ENCODE measurements at places on chromosomes 7 and 10.

- no peak for DNase-seq
Measured at GRCh38 chr7:68107261-68107660, 1110.6 kb downstream of the TYW1 start.

DNA sequence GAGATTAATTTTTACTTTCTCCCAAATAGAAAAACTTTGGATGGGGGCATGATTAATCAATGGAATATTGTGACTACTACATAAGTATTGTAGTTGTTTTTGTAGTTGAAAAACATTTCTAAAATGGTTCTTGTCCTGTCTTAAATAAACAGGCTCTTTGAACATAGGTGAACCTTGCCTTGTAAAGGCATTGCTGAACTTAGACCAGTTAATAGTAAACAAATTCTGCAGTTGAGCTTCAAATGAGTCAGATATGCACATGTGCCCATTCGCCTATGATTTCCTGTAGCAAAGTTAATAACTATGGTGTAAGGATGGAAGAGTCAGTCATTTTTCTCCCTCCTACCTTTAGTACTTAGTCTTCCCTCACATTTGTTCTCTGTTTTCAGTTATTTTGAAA, 22.6 kb downstream of the CUTC start:
- no peak for DNase-seq

GRCh38 chr10:21473135-21473534, 52.3 kb downstream of the SKIDA1 start:
- no peak for DNase-seq

GRCh38 chr7:132464740-132465139, 111.5 kb downstream of the PLXNA4 start:
- peak; percentile 38 for DNase-seq

DNA sequence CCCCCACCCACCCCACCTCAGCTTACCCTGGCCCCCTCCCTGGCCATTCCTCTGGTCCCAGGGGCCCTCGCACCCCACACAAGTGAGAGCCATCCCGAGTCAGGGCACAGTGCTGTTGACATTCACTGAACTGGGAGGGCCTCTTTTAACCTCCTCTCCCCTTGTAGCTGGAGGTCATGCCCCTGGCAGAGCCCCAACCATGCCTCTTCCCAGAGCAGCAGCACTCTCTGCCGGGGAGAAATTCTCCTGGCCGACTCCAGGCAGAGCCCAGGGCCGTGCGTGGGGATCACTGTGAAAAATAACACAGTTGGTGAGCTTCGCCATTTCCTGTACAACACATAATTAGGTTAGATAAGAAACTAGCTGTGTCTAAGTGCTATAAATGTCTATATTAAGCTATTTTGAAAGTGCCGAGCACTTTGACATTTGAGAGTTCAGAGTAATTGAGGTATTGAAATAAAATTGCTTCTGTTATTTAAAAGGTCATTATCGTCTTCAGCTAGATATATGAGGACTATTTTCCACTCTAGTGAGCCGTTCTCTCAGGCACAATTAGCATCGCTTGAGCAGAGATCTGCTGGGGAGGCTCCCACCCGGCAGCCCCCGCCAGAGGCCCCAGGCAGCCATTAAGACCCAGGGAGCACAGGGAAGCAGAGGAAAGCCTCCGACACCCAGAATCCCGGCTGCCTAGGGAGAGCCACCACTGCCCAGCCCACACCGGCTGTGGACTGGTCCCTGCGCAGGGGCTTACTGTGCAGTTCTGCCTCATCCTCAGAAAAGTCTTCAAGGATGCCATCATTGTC, 62.4 kb upstream of the LRRC18 start:
- no peak for DNase-seq

DNA sequence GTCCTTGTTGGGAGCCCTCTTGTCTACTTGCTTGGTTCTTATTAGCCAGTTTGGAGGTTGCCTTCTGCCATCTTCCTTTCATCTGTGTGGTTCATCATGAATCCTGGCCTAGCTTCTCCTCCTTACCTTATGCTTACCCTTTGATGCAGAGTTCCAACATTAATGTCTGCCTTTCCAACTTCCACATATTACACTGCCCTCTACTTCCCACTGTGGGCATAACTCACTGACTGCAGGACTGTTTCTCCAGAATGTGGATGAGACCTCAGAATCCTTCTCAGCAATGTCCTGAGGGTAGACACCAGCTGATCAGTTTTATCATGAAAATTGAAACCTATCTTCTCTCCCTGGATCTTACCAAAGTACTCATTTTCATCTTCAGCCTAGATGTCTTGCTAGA, 491.0 kb downstream of the LRMDA start:
- no peak for DNase-seq

DNA sequence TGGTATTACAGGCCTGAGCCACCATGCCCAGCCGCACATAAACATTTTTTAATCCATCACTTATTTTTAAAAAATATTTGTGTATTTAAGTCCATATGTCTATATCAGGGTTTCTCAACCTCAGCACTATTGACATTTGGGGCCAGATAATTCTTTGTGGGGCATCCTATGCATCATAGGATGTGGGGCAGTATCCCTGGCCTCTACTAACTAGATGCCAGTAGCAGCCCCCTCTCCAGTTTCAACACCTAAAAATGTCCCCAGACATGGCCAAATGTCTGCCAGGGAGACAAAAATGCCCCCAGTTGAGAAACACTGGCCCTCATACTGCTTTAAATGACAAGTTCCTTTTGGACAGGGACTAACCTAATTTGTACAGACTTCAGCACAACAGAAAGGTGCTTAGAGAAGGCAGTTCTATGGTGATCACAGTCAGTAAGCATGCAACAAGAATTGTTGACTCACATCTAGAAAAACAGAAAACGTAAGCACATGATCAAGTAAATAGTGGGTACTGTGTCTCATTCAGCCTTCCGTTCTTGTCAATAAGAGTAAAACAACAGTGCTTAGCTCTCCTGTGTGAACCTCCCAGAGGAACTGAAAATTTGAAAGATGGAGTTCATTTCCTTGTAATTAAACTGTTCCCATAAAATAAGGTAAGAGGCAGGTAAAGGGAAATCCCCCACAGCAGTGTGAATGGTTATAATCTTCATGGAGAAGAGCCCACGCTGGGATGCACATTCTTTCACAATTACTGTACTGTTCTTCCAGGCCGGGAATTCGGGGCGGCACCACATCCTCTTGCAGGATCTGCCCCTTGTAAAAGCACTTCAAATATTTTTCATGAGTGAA, 17.3 kb upstream of the ADRB1 start:
- DNase-seq, result peak; percentile 89

GRCh38 chr10:13401142-13401541, 53.0 kb upstream of the SEPHS1 start:
- no peak for DNase-seq

- DNase-seq, result no peak
Measured at GRCh38 chr7:127933146-127933545, 98.1 kb downstream of the LRRC4 start.

GRCh38 chr7:37833107-37833817, 15.1 kb upstream of the NME8 start:
- peak; percentile 25 for DNase-seq

- DNase-seq, result no peak
Measured at GRCh38 chr10:92187101-92187500, 103.8 kb downstream of the CPEB3 start.

GRCh38 chr10:82397854-82398253, 522.9 kb downstream of the NRG3 start:
- DNase-seq, result no peak

DNA sequence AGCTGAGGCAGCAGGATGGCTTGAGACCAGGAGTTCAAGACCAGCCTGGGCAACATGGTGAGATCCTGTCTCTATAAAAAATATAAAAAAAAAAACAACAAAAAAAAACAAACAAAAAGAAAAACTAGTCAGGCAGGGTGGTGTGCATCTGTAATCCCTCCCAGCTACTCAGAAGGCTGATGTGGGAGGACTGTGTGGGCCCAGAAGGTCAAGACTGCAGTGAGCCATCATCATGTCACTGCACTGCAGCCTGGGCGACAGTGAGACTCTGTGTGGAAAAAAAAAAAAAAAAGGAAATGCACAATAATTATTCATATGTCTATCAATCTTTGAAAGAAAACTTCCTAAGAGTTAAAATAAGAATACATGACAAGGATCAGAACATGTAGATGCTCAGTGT, 178.3 kb downstream of the SEM1 start:
- DNase-seq, result no peak

- no peak for DNase-seq
Measured at GRCh38 chr10:127085957-127086356, 110.4 kb downstream of the INSYN2A start.

GRCh38 chr7:101066833-101067177, 18.5 kb upstream of the TRIM56 start:
- no peak for DNase-seq

DNA sequence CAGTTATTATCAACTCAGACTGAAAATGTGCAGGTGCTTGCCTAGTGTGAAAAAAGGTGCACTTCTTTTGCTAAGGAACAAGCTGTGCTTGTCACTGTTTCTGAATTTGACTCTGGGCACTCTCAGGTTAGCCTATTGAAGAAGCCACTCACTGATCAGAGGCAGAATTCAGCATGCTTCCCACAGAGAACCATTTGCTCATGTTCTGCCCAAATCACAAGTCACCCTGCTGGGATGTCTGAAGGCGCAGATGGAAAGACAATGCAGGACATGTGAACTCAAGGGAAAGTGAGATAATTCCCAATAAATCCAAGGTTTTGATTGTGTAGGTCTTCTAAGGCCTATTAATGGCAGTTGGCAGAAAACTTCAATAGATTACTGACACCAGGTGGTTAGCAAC, 47.8 kb upstream of the CSTF2T start:
- DNase-seq, result no peak

DNA sequence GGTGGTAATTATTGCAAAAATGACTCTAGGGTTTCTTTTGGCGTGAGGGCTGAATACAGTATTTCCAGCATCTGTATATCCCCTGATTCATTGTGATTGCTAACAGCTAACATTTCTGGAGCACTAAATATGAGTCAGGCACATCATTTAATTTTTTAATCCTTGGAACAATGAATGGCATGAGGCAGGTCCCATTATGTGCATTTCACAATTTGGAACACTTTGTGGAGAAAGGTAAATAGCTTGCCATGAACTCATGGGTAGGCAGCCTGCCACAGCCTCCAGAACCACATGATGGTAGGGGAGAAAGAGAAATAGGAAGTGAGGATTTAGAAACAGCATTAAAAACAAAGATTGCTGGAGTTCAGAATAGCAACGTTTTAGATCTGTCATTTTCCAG, 1.7 kb downstream of the NPTX2 start:
- DNase-seq, result no peak

- DNase-seq, result no peak
Measured at GRCh38 chr7:128913870-128914565, 3.5 kb upstream of the KCP start.

- DNase-seq, result peak; percentile 70
Measured at GRCh38 chr10:110746254-110746826, 102.2 kb downstream of the RBM20 start.

GRCh38 chr7:150435390-150436073, 14.9 kb upstream of the GIMAP8 start:
- no peak for DNase-seq

GRCh38 chr10:72174297-72174662, 41.5 kb upstream of the ANAPC16 start:
- no peak for DNase-seq

DNA sequence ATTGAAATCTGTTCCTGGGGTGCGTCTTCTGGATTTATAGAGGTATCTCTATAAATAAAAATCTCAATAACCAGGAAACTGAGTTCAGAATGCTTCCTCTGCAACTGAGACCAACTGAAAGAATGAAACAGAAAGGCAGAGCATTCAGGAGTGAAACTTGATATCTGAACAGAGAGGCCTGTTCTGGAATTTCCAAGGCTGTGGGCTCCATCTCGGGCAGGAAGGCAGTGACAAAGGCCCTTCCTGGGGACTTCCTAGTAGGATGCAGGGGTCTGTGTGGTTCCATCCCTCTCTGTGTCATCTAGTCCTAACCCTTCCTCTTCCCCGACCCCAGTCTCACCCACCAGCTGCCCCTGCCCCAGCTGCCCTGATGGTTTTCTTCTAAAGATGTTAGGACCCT, 52.0 kb downstream of the JCAD start:
- no peak for DNase-seq

DNA sequence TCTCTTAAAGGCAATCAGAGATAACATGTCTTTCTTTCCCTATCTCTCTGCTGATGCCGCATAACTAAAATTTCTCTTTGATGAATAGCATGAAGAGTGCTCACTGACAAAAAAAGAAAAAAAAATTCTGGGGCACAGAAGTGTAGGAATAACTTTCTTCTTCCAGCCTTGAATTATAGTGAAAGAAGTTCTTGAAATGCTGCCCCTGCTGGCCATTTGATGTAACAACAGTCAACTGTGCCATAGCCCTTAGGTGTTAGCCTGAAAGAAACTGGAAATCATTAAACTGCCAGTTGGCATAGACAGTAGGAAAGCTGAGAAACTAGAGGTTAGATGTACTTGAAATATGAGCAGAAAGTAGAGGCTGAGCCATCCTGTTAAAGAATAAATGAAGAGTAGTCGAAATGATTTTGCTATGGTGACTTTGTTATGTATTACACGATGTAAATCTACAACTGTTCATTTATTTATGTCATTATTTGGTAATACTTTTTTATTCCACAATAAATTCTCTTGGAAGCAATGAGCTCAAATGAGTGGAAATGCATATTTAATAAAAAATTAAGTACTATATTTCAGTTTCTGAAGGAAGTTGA, 48.3 kb upstream of the FAM171A1 start:
- DNase-seq, result peak; percentile 53

DNA sequence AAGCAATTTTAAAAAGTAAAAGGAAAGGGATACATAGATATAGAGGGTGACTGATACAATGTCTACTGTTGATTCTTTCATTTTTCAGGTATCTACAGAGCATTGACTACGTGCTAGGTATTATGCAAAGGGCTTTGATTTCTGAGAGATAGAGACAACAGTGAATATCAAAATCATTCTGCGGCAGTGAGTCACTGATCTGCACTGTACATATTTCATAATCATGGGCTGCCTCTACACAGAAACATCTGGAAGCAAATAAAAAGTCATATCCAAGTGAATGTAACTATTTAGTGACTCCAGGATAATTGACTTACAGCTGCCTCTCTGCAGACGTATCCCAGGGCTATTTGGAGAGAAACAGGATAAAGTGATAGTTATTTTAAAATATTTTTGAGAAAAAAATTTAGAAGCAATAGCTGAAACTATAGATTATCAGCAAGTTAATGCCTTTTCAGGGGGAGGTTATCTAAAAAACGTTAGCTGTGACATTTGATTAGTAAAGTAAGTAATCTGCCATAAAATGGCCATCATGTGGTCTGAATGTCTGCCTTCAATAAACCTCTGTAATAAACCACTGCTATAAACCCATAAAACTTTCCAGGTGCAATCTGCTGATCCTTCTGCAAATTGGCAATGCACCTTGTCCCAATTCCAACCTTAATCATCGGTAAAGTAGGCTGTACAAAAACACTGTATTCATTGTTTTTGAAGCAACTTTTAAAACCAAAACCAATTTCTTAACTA, 43.7 kb downstream of the CPXM2 start:
- DNase-seq, result peak; percentile 41

GRCh38 chr10:111360260-111360925, 283.6 kb downstream of the ADRA2A start:
- peak; percentile 37 for DNase-seq

GRCh38 chr7:29204491-29205272, 10.1 kb downstream of the CHN2 start:
- no peak for DNase-seq
